Common myeloid progenitor, CD34-positive (primary cell): ENCODE measurements at places on chromosomes 6 and 20.

DNA sequence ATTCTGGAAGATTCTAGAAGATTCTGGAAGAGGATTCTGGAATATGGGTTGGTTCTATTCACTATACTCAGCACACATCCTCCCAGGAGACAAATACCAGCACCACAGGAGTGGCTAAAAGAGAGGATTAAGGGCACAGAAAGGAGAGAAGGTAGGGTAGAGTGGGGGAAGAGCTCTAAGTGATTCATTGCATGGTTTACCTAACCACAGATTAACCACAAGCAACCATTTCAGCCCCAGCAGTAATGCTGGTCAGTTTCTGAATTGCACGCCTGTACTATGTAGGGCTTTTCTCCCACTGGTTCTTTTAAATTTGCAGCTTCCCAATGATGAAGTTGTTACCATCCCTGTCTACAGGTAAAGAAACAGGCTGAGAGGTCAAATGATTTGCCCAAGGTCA is 192.7 kb upstream of the PMEPA1 start:
- DNase-seq = peak; percentile 31

DNA sequence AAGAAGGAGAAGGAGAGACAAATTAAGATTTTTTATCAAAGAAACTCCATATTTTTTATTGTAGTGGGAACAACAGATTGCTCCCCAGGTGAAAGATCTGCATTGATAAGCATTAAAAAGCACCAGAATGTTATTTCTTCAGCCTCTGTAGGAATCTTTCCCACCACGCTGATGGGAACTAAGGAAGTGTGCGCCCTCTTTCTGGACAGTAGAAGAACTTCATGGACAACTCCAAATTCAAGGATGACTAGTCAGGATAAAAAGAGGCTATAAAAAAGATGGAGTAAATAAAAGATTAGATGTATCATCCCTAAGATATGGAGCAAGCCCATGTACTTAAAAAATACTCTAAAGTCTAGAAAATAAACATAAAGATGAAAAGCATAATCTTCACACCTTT is 45.8 kb upstream of the PAK5 start:
- DNase-seq = no peak

DNA sequence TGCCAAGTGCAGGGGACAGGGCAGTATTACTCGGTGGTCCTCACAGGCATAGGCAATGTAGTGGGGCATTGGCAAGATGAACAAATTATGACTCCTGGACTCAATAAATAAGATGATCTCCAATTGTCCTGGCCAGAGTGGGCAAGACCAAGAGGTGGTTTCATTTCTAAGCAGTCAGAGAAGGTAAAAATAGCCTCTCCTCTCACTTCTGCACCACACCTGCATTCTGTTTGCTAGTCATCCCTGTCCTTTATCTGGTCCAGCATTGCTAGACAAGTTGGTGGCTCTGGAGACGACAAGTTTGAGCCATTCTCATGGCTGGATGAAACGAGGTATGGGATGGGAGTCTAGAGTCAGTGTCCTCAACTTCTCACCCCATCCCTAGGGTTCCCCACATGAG is 83.0 kb downstream of the BANF2 start:
- DNase-seq = no peak

- DNase-seq = no peak
Observed at GRCh38 chr20:63148696-63149095, 67.2 kb downstream of the YTHDF1 start.

DNA sequence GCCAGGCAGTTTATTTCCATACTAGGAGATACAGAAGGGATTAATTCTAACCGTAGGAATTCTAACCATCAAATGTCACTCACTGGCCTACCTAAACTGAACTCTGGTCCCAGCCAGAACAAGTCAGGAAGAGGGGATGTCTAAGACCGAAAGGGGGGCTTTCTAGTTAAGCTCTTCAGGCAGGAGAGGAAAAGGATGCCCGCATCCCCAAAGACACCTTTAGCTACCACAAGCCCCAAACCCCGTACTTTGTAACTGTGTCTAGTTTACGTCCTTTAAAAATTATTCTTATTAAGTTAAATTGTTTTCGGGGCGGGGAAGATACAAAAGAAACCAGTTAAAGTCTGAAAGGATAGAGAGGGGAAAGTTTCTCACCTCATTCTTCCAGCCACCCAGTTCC is 1.2 kb upstream of the ZNF76 start:
- DNase-seq = peak; percentile 8

DNA sequence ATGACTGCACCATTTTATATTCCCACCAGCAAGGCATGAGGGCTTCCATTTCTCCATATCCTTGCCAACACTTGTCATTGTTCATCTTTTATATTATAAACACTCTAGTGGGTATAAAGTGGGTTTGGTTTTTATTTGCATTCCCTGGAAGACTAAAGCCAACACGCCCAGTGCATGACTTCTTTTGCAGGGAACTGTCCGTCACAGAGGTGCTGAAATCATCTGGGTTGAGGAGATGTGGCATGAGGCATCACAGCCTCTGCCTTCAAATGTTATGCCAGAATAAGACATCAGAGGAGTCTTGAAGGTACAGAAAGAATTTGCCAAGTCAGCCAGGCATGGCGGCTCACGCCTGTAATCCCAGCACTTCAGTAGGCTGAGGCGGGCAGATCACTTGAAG is 29.9 kb upstream of the FAM210B start:
- peak; percentile 42 for DNase-seq

- DNase-seq = no peak
Observed at GRCh38 chr6:2784930-2785329, 19.7 kb downstream of the WRNIP1 start.

DNA sequence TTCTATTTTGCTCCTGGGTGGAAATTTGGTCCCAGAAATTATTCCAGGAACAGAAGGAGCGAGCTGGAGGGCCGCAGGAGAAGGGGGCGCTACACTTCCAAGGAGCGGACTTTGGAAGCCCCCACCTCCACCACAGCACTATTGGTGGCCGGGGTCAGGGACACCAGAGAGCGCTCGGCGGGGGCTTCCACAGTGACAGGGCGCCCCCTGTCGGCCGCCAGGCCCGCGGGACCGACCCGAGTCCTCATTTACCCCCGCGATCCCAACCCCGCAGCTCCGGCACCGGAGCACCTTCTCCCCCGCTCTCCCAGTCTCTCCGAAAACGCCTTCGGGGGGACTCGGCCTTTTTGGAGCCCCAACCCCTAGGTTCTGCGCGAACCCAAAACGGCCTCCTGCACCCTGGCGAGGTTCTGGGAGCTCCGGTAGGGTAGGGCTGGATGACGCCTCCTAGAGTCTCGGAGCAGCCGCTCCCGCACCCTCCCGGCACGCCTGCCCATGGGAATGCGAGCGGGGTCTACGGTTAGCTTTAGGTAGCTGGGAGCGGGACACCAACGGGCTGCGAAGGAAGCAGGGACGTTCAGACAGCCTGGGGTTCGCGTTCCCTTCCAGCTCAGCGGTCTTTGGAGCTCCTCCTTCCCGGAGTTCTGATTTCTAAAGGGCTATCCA is 2.4 kb upstream of the FOXA2 start:
- peak; percentile 40 for DNase-seq

- DNase-seq = no peak
Observed at GRCh38 chr6:11194356-11195218, 37.9 kb downstream of the NEDD9 start.

GRCh38 chr6:117465691-117466090 is 16.8 kb upstream of the DCBLD1 start:
- no peak for DNase-seq

GRCh38 chr6:118770112-118770788 is 118.9 kb upstream of the CEP85L start:
- DNase-seq = no peak

DNA sequence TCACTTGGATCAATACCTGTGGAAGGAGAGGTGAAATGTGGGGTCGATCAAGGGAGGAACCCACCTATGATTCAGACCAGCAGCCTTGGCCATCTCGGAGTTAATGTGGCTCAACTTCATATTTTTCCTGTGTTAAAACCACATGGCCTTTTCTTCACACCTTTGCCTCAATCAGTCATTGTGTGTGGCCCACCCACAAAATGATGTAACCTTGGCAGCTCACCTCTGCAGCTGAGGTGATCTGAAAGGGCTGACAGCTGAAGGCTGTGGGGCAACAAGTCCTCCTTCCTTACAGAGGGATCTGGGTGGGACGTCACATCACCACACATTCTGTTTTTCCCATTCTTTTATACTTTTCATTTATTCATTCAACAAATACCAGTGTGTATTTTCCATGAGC is 357.1 kb upstream of the HSF2 start:
- no peak for DNase-seq

DNA sequence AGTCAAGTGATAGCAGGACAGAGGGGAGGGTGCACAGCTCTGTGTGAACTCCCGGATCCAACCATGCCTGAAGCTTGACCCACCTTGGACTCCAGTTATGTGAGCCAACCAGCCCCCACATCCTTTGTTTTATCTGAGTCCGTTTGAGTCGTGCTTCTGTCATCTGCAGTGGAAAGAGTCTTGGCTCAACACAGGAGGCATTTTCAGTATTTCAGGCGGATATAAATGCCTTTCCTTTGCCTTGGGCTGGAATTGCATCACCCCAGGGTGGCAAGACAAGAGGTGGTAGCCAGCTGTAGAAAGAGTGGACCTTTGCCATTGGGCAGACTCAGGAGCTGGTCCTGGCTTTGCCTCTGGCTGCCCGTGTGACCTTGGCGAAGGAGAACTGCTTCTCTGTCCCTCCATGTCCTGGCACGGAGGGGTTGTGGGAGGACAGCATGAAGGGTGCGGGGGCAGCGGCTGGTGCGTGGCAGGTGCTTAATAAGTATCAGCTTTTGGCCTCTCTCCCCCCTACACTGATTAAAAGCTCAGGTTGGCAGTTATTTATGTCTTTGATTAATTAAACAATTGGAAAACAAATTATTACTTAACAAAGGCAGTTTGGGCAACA is 42.6 kb upstream of the APCDD1L start:
- no peak for DNase-seq

- no peak for DNase-seq
Observed at GRCh38 chr6:16804546-16805242, 43.4 kb upstream of the ATXN1 start.

- no peak for DNase-seq
Observed at GRCh38 chr6:166567107-166567506, 19.4 kb downstream of the RAMACL start.

- no peak for DNase-seq
Observed at GRCh38 chr20:64080013-64080812, at the start of gene OPRL1. Gene OPRL1, plus strand, starts transcription at chr20:64080082. Its CDS starts 12,639 bp downstream, at chr20:64092721.

- peak; percentile 50 for DNase-seq
Observed at GRCh38 chr6:152329638-152330448, 307.3 kb downstream of the SYNE1 start.

- DNase-seq = no peak
Observed at GRCh38 chr6:117459204-117459944, 23.1 kb upstream of the DCBLD1 start.

GRCh38 chr6:22368794-22369193 is 72.0 kb upstream of the PRL start:
- no peak for DNase-seq

DNA sequence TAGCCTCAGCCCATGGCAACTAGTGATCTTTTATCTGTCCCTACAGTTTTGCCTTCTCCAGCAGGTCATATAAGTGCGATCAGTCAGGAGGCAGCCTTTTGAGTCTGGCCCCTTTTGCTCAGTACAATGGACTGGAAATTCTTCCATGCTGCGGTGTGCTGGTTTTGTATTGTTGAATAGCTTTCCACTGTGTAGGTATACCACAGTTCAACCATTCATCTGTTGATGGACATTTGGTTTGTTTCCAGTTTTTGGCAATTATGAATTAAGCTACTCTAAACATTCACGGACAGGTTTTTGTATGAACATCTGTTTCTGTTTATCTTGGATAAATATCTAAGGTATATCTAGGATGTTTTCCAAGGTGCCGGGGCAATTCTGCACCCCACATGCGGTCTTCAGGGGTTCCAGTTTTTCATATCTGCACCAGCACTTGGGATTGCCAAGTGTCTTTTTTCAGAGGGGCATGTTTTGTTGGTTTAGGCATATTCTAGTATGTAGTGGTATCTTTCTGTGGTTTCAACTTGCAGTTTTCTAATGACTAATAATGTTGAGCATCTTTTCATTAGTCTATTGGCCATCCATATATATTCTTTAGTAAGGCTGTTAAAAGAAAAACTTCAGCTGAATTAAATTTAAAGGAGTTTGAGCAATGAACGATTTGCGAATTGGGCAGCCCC is 141.0 kb downstream of the TFAP2C start:
- no peak for DNase-seq

- DNase-seq = peak; percentile 92
Observed at GRCh38 chr20:45097485-45098102, 3.3 kb downstream of the KCNS1 start.

DNA sequence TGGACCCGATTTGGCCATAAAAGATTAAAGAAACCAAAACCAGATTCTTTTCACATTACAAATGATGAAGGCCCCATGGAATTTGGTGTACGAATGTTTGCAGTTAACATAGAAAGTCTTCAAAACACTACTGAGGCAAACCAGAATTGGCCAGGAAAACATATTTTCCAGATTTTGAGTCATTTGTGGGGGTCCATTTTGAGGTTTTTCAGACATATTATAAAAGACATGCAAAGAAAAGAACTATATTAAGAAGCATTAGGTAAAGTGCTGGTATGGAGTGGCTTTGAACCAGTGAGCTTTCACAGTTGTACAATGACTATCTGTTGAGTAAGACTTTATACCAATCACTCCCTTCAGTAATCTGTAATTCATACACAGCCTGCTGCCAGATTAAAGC is 168.9 kb upstream of the COL21A1 start:
- no peak for DNase-seq

GRCh38 chr6:36662827-36663256 is 15.7 kb upstream of the CDKN1A start:
- DNase-seq = no peak

DNA sequence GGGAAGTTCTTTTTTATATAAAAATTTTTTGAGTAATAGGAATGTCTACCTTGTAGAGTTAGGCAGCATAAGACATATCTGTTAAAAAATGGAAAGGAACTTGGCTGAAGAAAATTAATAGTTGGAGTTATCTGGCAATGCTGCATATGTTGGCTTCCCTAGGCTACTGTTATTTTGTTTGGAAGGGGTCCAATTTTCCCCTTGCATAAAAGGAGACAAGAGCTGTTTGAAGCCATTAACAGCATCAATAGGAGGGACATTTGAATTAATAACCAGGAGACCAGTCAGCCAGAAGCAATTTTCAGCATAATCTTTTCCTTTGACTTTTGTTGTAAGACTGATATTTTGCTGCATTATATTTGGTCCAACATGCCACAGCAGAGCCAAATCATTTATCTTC is 80.9 kb upstream of the TAB2 start:
- DNase-seq = no peak

DNA sequence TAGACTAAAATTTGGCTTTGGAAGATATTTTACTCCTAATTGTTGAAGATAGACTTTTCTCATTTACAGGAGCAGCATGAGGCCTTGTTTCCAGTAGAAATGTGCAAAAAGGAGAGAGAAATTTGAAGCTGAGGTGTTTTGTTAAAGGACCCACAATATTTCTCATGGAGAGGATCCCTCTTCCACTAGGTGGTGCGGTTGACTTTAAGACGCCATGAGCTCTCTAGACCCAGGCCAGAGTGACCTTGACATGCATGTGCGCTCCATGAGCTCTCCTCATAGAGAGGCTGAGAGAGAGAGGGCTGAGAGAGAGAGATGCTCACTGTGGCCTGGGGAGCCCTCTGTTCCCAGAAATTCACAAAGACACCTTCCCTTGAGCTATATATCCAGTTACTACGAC is 861.2 kb upstream of the EYS start:
- DNase-seq = no peak

- no peak for DNase-seq
Observed at GRCh38 chr20:1855109-1855508, 40.1 kb upstream of the SIRPA start.

- DNase-seq = no peak
Observed at GRCh38 chr20:44678990-44679611, 27.6 kb upstream of the ADA start.

GRCh38 chr20:47295129-47295813 is 61.2 kb downstream of the ZMYND8 start:
- DNase-seq = no peak
